ENCODE measurements at places on chromosomes 7 and 10.

DNA sequence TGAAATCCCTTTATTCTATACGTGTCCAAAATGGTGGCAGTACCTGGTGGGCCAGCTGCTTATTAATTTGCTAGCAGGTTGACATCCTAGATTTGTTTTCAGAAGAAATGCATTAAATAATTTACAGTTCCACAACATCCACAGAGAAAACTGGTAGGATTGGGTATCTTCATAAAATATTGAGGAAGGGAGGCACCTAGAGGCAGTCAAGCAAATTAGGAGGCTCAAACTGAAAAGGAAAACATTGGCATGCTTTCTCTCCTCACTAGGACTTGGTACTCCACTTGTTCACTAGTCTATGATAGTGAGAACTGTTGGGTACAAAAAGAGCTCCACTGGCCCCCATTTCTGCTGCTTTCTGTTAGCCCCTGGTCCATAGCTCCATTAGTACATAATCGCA lies 18.3 kb upstream of the LRGUK start:
- DNase-seq = no peak

- no peak for DNase-seq
Observed at GRCh38 chr10:8369666-8370065, 315.2 kb downstream of the GATA3 start.

DNA sequence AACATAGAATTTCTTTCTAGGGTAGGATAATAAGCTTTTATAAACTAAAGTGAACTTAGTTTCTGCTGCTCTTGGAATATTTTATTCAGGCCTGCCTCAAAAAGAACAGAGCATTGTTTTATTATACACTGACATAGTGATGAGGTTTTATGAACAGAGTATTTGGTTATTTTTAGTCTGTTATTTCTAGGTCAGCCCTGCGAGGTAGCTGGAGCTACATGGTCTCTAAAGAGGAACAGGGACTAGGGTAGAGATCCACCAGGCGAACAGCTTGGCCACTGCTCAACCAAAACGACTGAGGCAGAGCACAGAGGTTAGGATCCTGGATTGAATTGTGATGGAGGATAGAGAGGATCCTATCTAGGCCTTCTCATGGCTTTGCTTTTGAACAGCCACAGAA lies 53.0 kb downstream of the MKX start:
- DNase-seq = no peak

GRCh38 chr7:129845178-129845971 lies 107.4 kb downstream of the UBE2H start:
- DNase-seq = no peak

- no peak for DNase-seq
Observed at GRCh38 chr10:85926136-85926535, 440.5 kb downstream of the GRID1 start.

DNA sequence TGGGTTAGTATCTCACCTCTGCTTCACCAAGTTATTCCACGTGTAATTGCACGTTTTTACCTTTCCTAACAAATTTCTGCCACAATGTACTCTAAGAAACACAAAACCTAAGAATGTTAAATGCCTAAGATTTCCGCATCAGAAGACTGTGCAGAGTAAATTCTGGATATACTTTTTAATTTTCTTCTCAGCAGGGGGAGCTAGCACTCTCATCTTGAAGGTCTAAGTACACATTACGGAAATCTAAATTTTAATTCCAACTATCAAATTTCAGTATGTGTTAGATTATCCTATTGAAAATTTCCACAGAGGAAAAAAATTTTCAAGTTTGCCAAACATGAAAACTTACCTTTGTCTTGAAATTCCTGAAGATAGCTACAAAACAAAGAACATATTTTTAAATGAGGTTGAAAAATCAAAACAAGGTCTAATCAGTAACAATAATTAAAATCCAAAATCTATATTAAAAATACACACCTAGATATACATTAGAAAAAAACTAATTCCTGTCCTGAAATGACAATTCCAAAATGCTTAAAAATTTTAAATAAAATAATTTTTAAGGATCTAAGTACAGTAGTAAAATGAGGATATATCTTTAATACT lies 10.5 kb downstream of the SKAP2 start:
- peak; percentile 53 for DNase-seq

DNA sequence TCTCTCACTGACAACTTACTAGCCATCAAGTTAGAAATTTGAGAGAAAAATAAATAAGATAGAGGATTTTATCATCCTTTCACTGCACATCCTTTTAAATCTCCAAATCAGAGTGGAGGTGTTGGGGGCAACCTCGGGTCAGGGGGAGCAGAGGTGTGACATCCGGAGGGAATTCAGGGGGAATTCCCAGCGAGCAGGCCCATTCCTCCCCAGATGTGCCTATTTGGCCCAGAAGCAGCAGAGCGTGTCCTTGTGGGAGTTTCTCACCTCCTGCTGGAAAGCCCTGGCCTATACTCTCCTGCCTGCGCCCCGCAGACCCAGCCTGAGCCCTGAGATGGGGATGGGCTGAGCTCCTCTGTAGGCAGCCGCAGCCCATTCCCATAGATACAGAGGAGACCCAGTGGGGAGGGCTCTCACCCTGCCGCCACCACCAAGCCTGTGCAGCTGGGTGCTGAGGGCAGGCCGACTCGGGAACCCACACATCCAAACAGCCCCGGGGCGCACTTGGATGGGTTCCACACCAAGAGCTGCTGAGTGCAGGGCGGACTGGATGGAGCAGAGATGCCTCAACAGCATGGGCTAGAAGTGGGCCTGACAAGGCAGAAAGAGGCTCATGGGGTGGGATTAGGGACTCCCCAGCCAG lies 124.5 kb downstream of the CXCL12 start:
- no peak for DNase-seq

- DNase-seq = no peak
Observed at GRCh38 chr10:21265622-21266021, 259.9 kb downstream of the SKIDA1 start.

DNA sequence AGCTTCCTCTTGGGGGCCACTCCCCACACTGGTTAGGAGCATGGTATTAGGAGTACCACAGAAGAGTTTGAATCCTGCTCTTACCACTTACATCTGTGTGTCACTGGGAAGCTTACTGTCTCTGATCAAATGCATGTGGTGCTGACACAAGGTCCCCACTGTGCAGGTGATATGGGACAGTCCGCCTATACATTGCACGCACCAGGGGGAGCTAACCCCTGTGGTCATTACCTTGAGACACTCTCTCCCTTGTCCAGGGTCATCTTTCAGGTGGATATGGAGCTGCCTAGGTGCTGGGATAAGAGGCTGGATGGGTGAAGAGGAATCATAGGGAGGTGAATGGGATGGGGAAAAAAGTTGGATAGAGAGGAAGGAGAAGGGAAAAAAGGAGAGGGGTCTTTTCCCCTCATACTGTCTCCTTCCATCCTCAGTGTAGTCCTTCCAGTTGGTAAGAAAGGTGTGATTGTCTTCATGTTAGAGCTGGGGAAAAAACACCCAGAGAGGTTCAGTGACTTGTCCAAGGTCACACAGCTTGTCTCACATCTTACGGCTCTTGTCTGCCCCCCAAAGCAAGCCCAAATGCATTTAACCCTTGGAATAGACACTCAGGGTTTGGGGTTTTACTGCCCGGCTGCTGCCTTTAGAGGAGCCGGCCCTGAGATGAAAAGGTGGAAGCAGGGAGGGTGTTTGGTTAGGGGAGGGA lies 125.9 kb downstream of the CDH23 start:
- no peak for DNase-seq

DNA sequence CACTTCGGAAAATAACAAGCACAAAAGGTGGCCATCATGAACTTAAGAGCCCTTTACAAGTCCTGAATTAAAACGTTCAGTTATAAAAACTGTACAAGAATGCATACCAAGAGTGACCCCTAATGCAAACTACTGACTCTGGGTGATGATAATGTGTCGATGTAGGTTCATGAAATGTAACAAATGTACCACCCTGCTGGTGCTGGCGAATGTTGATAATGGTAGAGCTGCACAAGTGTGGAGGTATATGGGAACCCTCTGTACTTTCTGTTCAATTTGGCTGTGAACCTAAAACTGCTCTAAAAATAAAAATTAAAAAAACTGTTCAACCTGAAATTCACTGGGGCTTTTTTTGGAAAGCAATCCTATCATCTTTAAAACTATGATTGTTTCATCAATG lies 3.3 kb downstream of the FAM133B start:
- no peak for DNase-seq

DNA sequence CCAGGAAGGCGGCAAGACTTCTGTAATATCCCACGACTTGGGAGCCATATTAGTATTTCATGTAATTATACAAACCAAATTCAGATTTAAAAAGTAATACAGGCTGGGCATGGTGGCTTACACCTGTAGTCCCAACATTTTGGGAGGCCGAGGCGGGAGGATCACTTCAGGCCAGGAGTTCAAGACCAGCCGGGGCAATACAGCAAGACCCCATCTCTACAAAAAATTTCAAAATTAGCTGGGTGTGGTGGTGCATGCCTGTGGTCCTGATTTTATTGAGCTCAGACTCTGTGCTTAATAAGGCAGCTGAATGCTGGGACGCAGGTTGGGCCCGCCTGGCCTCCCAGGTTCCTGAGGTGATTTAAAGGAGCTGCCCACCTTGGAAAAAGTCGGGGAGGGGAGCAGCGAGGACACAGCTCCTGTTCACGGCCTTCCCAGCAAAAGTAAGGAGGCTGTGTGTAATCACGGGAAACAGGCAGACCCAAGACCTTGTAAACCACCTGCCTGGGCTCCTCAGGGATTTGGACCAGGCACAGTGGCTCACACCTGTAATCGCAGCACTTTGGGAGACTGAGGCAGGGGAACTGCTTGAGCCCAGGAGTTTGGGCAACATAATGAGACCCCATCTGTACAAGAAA lies 93.0 kb upstream of the DNAAF5 start:
- DNase-seq = no peak

DNA sequence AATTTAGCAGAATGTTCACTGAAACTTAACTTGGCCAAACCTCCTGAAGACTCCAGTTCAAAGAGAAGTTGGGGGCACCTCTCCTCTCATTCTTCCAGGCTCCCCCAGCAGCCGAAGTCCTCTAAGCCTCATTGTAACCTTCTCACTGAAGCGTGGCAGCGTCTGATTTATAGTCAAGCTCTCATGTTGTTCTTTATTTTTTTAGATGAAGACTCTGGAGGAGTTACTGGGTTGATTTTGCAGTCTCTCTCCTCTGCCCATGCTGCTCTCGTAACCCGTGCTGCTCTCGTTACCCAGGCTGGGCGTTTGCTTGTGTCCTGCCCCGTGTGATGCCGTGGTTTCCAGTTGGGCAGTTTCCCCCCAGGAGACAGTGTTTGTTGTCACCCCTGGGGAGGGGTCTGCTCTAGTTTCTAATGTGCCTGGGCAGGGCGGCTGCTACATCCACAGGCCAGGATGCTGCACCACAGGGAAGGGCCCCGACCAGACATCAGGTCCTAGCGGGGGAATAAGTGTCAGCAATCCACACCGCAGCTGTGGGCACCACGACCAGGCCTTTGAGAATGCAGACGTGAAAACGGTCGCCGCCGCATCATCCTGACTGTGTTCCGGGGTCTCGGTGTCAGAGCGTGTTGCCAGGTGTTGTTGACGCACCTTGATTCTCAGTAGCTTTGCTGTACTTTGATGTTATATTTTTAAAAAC lies 65.2 kb downstream of the WDR37 start:
- DNase-seq = no peak

- no peak for DNase-seq
Observed at GRCh38 chr10:10492420-10492819, 525.3 kb upstream of the CELF2 start.

GRCh38 chr10:33335551-33335800 lies 1.0 kb upstream of the NRP1 start:
- no peak for DNase-seq

GRCh38 chr10:97096261-97097083 lies 89.3 kb downstream of the SLIT1 start:
- DNase-seq = no peak

DNA sequence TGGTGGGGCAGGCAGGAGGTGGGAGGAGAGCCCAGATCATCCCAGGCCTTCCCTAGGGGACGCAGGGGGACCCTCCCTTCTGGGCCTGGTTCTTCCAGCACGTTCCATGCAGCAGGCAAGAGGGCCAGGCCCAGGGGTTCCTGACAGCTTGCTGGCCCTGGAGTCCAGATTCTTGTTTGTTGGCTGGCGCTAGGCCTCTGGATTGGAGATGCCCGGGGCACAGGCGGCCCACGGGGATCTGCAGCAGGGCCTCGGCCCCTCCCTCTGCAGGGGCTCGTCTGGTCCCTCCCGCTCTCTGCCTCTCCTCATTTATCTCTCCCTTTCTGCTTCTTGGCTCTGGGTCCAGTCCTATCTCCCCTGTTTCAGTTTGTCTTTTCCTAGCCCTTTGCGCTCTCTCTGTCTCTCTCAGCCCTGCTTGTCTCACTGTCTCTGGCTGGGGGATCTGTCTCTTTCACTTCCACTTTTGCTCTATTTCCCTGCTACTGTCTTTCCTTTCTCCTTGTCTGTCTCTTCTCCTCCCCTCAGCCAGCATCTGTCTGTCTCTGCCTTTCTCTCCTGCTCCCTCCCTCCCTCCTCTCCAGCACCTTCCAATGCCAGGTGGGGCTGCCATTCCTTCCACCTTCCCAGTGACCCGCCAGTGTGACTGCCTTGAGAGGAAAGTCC lies 1.1 kb upstream of the AQP1 start:
- DNase-seq = no peak

DNA sequence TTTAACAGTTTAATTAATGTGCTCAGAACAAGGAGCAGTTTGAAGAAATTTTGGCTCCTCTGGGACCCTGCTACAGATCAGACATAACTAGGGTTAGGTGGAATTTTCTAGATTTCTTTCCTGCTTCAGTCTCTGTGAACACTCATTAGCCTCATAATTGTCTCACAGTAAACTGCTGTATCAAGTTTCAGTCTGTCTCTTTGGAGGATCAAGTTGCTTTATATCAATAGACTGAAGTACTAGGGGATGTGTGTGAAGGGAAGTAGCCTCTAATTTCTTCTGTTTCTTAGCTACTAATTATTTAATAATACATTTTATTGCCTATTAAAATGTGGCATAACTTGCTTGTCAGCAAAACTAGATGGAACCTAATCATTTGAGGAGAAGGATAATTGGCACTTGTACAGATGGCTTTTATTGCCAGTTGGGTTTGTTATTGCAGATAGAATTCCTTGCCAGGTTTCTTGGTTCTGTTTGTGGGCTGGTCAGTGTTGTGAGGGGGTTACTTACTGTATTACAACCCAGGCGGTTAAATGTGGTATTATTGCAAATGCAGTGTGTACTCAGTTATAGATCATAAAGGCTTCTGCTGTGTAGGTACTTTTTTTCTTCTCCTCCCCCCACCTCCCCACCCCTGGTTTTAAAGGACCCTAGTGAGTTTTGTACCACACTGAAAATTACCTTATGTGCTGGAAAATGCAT lies 758.0 kb downstream of the AUTS2 start:
- DNase-seq = peak; percentile 93

GRCh38 chr7:12111422-12112405 lies 99.4 kb upstream of the TMEM106B start:
- DNase-seq = no peak

GRCh38 chr7:123811056-123811455 lies 33.9 kb upstream of the HYAL4 start:
- DNase-seq = no peak

GRCh38 chr10:74083304-74083703 lies 67.3 kb downstream of the AP3M1 start:
- DNase-seq = no peak

- no peak for DNase-seq
Observed at GRCh38 chr7:105480931-105481330, 41.1 kb downstream of the PUS7 start.

- no peak for DNase-seq
Observed at GRCh38 chr10:17787087-17787961, 21.8 kb upstream of the MRC1 start.

GRCh38 chr7:102289057-102289456 lies 2.4 kb downstream of the SH2B2 start:
- no peak for DNase-seq

- DNase-seq = no peak
Observed at GRCh38 chr10:66964946-66965345, 39.1 kb downstream of the LRRTM3 start.
